Mammary epithelial cell (primary cell): ENCODE measurements at places on chromosomes 12 and 14. TPM values are rescaled to one million over a fixed set of nuclear protein-coding genes. Genes with fewer than 3 reads are reported as not detected.

DNA sequence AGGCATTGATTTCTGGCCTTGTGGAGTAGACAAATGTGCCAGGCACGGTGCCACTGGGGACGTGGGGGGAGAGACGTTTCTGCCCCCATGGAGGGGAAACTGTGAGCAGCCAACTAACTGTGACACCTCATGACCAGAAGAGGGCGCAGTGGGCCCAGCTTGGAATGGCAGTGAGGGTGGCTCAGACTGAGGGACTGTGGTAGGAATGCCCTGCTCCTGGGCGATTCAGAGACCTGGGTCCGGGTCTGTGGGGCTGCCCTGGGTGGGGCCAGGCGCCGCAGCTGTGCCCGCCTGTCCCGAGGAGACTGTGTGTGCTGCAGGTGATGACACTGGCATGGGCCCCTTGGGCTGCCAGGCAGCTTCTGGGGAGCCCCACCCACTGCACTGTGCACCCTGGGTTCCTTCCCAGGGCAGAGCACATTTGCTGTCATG, 60.6 kb downstream of the SLC25A47 start:
- DNase-seq: peak; percentile 35

DNA sequence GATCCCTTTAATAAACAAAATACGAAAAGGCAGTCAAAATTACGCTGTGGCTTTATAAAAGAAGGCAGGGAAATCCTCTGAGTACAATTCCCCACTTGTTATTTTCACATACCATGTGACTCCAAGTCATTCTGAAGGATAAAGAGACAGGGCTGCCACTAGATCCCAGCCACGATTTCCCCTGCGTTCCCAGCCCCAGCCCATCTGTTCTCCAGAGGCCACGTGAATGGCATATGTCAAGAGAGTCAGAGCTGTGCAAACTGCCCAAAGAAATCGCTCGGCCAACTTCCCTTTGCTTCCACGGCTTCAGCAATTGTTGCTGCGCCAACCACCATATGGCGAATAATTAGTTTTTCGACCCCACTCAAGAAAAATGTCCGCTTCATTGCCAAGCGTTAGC, 161.3 kb downstream of the C12orf42 start:
- no peak for DNase-seq

DNA sequence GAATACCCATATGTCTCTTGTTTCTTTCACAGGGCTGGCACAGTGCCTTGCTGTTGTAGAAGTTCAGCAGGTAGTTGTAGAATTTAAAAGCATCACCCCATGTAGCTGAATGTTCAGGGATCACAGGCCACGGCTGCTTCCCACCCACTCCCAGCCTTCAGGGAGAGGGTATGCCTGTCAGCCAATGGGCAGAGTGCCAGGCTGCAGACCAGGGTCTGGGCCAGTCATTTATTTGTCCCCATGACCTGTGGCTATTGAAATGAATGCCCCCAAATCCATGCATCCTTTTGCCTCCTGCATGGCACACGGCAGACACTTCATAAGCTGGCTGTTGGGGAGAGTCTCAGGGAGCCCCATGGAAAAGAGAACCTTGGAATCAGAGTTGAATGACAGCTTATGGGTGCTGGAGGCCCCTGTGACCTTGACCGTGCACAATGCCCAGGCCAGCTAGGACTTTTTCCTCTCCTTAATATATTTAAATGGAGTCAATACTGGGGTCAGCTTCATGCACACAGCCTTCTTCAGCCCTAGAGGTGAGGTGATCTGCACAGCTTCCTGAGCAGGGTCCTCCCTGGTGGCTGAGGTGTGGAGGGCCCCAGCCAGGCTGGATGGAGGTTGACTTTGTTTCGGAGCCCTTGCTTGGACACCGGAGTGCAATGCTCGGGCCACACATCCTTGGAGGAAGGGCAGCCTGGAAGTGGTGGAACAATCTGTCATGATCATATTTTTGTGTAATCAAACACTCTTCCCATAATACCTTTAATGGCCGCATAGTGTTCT, 45.3 kb downstream of the PRMT8 start:
- no peak for DNase-seq

DNA sequence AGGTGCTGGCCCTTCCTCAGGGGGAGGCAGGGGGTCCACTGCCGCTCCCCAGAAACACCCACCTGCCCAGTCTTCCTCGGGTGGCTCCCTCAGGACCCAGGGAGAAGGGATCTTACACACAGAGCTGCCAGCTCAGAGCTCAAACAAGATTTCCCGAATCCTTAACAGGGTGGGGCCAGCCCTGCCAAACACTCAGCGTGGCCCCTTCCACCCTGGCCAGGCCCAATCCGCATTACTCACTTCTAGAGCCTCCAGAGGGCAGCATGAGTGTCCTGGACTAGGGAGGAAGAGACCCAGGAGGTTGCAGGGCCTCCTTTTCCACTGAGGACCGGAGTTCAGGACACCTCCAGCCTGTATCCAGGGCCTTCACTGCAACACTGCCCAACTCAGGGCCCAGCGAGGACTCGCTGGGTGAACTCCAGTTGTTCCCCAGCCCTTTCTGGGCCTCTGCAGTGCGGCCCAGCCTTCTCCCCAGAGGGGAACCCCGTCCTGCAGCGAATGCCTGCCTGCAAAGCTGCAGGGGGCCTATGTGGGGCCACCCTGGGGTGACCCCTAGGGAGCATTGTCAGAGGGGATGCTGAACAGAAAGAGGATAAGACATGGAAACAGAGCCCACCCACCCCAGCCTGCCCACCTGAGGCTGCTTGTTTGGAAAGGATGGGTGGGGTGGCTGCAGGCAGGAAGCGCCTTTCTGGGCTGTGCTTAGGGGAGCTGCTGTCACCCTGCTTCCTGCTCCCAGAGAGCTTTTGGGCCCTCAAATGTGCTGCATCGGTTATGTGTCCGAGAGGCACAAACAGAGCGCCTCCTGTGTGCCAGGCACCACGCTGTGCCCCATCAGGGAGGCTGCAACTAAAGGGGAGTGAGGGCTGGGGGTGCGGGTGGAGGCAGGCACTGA, 43.8 kb downstream of the CCNK start:
- no peak for DNase-seq

DNA sequence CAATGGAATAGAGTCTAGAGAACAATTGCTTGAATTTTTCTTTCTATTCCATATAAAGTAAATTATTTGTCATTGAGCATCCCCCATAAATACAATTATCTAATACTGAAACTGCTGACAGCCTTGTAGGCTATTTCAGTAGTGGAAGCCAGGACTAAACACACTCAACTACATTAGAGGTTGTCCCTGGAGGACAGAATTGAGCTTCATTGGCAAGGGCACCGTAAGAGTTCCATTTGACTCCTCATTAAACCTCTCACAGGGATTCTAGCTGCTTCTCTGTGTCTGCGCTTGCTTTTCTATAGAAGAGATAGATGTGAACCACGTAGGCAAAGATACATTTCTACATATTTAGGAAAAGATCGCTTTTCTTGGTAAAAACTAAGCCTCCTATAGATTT, 3.5 kb upstream of the PTPRO start:
- no peak for DNase-seq

DNA sequence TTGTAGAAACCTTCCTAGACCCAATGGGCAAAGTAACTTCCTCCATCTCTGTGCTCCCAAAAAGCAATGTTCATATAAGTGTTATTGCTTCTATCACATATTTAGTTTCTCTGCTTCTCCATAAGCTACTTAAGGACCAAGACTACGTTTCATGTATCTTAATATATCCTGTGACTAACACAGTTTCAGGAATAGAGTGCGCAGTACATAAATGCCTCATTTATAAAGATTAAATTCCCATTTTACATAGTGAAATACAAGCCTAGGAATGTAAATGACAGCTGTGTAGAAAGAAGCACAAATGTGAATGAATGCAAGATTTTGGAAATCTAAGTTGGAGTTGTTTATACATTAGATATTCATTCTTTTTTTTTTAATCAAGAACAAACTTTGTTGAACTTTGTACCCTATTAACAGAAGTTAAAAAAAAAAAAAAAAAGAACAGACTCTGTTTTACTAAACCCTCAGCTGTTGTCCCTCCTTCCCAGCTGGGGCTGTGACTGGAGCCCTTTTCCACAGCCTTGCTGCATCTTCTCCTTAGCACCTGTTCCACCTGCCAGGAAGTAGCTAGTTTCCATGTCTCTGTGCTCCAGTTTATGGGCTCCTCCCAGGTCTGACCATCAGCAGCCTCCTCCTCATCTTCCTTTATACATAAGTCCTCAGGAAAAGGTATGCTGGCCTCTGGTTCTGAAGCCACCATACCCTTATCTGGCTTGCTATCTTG, 7.0 kb upstream of the METTL17 start:
- DNase-seq: no peak

- no peak for DNase-seq
Measured at GRCh38 chr12:11756523-11756922, 107.0 kb downstream of the ETV6 start.

DNA sequence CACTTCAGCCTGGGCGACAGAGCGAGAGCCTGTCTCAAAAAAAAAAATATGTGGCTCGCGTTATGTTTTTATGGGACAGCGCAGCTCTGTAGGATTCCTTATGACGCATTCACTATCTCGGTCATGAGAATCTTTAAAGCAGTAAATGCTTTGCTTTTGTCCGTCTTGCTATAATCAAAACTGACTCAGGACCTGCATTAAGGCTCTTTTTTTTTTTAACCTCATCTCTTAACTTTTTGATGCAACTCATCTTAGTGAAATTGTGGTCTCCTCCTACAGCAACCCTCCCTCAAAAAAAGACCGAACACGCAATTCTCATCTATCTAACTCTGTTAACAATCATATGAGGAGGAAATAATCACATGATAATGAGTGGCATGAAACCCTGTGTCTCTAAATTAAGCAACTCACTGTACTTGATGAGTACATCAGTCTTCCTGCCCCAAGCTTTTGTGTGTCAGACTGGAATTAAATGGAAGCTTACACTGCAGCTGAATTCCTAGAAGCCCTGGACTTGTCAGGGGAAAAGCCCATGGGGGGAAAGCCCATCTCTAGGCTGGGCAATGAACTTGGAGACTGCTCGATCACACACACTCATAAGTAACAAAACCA, 4.3 kb downstream of the P2RX4 start:
- peak; percentile 70 for DNase-seq

DNA sequence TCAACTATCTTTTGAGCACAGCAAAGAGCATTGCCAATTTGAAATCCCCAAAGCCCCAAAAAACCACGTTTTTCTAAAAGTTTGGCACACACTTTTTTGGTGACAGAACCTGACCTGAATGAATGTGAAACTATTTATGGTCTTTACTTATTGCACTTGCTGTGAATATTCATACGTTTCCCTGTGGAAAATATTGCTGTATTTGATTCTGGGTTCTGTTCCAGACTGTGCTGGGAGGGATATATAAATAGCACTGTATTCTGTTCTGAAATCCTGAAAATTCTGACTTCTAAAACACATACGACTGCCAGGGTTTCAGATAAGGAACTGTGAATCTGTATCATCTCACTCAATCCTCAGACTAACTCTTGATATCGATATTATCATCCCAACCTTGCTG, 35.1 kb downstream of the NR1H4 start:
- no peak for DNase-seq

GRCh38 chr12:31726575-31726974, 2.2 kb downstream of the AMN1 start:
- DNase-seq: no peak

DNA sequence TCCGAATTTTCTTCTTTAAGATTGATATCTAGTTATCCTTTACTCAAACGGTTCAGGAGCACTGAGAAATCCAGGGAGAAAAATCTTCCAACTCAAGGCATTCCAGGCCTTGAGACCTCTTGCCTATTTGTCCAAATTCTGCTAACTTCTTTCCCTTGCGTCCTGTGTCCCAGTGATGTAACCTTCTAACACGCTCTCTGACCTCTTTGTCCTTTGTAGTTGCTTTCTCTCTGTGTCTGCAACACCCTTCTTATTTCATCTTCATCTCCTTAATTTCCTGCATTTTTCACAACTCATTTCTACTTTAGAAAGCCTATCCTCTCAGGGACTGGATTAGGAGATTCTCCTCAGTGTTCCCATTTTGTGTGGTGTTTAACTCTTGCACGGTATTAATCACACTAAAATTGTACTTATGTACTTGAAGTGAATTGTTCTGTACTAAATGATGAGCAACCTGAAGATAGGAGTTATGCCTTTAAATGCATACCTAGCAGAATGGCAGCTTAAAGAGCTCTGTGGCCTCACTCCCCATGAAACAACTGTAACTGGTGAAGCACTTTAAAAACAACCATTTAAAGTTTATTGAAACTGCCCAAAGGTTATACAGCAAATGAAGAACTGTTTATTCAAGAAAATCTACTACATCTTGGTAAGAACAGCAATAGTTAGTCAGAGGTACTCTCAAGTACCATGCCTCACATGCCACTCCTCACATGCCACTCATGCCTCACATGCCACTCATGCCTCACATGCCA, 7.4 kb upstream of the SNAPC1 start:
- DNase-seq: no peak

DNA sequence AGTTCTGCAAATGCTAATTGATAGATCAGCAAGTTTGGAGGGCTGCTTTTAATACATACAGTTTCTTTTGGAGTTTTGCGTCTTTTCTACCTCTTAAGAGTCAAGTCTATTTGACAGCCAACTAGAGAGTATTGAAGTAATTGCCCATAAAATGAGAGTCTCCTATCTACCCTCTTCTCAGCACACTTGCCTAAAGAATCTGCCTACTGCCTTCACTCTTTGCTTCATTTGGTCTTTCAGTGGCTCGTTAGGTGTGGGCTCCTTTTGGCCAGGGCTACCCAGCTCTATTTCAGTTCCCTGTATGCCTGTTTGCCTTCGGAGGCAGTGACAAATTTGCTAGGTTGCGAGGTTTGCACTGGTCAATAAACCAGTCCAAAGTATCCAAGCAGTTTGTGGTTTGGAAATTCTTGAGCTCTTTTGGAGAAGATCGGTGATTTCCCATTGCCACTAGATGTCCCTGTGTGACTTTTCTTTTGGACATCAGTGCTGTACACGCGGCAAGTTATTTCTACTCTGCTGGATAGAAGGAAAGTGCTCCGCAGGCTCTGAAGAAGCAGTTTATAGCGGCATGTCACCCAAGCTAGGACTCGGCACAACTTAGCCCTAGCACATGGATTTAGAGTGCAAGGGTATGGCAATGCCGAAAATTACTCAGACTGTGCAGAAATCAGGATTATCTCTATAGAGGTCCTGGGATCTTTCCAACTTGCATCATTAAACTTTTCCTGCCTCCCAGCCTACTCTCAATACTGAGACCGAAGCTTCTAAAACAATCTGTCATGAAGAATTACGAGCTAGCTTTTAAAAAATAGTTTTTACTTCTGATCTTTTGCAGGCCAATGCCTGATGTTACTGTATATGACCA, 38.6 kb downstream of the MGST1 start:
- DNase-seq: peak; percentile 44

- no peak for DNase-seq
Measured at GRCh38 chr12:106080791-106081170, 58.0 kb downstream of the NUAK1 start.

GRCh38 chr14:103723748-103724081, 8.1 kb downstream of the ZFYVE21 start:
- no peak for DNase-seq

Gene RND1
- total RNA-seq: 0.17 TPM

Gene SLC5A8
- not detected in 2 replicates for total RNA-seq
